ENCODE measurements at places on chromosomes 5 and 9.
A peak's percentile ranks its signal among the peaks of the same experiment; 100 is the strongest.

- DNase-seq, result no peak
Measured at GRCh38 chr5:139058121-139058520, 140.0 kb downstream of the SIL1 start.

DNA sequence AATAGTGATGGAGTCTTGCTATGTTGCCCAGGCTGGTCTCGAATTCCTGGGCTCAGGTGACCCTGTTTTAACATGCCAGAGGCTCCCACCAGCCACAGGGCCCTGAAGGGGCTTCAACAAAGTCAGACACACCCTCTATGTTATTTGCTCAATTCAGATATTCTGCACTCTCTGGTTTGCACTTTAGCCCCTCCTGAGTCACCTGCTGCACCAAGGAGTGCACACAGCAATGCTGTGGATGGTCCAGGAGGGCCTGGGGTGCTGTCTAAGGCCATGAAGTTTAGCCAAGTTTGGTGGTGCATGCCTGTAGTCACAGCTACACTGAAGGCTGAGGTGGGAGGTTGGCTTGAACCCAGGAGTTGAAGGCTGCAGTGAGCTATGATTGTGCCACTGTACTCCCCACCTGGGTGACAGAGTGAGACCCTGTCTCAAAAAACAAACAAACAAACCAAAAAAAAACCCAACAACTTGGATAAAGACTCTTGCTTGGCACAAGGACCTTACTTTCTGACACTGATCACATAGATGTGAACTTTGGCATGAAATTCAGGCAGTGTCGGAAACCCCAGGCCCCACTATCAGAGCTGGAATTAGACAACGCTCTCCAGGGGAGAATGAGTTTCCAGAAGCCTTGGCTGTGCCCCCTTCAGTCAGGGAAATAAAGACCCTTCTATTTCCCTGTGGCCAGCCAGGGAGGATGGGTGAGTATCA is 39.7 kb upstream of the CDKN2AIPNL start:
- DNase-seq, result no peak

GRCh38 chr5:96856371-96856770 is 19.9 kb upstream of the ERAP2 start:
- no peak for DNase-seq

DNA sequence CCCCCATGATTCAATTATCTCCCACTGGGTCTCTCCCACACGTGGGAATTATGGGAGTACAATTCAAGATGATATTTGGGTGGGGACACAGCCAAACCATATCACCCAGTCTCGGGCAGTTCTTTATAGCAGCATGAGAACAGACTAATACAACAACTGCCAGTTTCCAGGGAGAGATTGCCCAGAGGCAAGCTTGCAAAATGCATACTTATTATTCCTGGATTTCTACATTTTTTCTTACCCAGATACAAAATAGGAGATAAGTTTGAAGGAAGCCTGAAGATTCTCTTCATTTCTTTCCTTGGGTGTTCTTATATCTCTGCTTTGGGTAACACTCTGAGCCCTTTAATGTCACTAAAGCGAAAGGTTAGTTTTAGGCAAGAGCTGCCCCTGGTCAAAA is 691.2 kb downstream of the TAF11L14 start:
- DNase-seq, result no peak

- DNase-seq, result no peak
Measured at GRCh38 chr5:143143973-143144372, 259.5 kb downstream of the NR3C1 start.

GRCh38 chr5:174140452-174141020 is 95.0 kb downstream of the NSG2 start:
- no peak for DNase-seq

DNA sequence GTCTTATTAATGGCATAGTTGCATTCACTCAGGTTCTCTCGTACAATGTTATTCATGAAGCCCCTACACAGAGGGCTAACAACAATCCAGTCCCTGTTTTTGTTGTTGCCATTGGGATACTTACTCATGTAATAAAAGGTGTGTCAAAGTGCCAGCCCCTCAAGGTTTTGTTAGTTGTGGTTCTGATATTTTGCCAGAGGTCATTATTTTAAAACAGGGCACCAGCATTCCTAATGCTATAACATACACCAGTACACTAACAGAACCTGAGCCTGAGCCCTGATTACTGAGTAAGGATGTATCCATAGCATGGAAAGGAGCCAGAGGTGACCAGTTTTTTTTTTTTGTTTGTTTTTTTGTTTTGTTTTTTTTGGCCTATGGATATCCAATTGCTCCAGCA is 50.2 kb downstream of the SMC2 start:
- no peak for DNase-seq

- no peak for DNase-seq
Measured at GRCh38 chr9:127664678-127665507, 41.9 kb upstream of the CFAP157 start.

DNA sequence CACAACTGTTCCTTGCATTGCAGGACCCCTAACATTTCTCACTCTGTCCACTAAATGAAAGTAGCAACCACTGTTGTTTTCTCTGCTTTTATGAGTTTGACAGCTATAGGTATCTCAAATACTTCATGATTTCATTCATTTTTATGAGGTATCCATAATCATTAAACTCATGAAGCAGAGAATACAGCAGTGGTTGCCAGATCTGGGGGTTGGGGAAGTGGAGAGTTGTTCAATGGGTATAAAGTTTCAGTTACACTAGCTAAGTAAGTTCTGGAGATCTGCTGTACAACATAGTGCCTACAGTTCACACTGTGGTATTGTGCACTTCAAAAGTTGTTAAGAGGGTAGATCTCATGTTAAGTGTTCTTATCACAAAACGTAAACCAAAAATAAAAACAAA is 23.4 kb upstream of the CAMK4 start:
- DNase-seq, result no peak

DNA sequence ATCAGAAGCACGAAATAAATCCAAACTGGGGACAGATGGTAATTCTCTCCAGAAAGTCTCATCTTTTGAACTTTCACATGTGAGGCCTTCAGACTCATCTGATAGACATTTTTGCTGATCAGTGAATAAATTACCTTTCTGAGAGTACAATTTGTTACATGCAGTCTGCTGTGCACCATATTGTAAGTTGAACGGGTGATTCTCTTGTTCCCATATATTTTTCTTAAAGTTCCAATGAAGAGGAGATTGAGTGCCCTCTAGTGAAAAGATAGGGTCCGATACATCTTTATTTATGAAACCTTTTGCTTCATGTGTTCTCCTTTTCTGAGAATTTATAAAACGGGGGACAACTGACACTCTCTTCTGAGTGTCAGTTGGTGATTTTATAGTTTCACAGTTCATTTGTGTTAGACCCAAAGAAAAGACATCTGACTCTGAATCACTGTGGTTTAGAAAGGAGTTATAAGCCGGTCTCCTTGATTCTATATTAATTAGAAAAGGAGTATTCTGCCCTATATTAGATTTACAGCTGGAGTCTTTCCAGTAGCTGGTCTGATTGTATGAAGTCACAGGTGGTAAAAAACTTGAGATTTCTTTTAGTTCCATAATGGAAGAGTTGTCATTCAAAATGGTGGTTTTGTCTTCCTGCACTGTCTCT is 30.4 kb downstream of the GNG10 start:
- DNase-seq, result no peak

- no peak for DNase-seq
Measured at GRCh38 chr5:158676642-158677469, 422.9 kb downstream of the EBF1 start.

- no peak for DNase-seq
Measured at GRCh38 chr5:34563931-34564709, 92.0 kb upstream of the RAI14 start.

- no peak for DNase-seq
Measured at GRCh38 chr9:15513335-15513734, 2.6 kb upstream of the PSIP1 start.

- no peak for DNase-seq
Measured at GRCh38 chr5:32475334-32476097, 31.0 kb upstream of the ZFR start.

DNA sequence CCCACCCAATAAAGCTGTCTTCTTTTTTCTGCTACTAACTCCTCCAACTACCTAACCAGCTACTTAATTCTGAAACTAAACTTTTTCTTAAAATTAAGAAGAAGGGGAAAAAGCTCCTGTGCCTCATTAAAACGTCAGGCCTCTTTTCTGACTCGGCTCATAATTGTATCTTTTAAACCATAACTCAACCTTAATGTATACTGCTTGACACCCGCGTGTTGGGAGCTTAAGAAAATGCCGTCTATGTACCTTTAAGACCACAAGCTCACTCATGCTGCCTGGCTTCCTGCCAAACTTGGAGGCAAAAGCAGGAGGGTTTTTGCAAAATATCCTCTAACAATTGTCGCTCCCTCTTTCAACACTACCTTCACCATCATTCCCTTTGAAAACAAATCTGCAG is 5.0 kb downstream of the EBF1 start:
- DNase-seq, result peak; percentile 38

GRCh38 chr9:93183131-93183662 is 742 bp upstream of the WNK2 start:
- DNase-seq, result no peak

- DNase-seq, result no peak
Measured at GRCh38 chr9:75134495-75134894, 46.2 kb downstream of the OSTF1 start.

DNA sequence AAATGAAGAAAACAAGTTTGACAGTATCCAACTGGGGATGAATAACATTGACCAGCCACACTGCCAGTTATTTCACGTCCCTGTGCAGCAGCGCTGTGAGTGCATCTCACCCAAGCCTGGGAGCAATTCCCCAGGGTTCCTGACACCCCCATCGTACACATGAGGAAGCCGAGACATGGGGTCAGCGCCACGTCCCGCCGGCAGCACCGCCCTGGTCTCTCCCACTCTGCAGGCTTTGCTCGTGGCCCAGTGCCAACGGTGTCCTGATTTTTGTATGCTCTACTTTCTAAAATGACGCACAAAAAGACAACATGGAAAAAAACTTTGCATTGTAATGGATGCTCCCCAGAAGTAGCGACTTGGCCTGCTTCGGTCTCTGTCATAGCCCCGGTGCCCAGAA is 14.3 kb downstream of the GTF3C5 start:
- DNase-seq, result no peak

GRCh38 chr9:90900130-90900529 is 98.5 kb downstream of the SYK start:
- DNase-seq, result no peak

DNA sequence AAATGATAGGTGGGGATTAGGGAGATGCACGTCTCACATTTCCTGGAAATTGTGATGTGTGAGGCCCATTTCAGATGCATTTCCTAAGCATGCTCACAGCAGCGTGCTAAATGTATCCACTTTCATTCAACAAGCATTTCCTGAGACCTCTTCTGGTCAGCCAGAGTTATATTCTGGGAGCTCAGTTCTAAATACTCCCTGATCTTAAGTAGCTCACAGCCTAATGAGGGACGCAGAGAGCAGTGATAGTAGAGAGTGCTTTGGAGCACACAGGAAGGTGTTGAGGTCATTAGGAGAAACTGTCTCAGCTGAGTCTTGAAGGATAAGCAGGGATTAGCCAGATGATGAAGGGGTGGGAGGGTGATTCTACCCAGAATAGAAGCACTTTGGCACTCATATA is 46.2 kb upstream of the FSD1L start:
- no peak for DNase-seq

- no peak for DNase-seq
Measured at GRCh38 chr5:64018966-64019365, 56.7 kb upstream of the HTR1A start.

DNA sequence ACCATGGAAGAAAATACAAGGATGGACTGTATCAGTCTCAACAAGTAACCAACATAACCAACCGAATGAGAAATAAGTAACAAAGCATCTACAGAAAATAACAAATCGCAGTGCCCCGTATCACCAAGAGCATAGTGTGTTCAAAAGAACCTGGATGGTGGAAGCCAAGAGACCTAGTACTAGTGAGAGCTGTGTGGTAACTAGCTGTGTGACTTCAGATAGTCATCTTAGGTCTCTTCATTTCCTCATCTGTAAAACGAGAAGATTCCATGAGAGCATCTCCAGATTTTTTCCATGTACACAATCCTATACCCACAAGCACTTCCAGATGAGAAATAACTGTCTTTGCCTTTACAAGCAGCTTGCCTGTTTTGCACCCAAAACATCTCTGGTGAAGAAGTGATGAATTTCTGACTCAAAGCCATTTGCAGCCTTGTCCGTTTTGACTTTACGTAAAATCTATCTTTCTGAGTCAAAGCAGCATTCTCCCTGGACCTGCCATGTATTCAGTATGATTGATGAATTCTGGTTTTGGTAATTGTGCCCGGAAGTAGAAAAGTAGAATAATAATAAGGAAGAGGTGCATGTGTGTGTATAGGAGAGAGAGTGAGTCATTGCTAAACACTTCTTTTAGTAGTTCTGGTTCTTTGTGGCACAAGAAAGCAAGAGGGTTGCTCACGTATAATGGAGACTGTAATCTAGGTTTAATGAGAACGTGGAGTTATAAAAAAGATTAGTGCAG is 41.0 kb downstream of the AOPEP start:
- DNase-seq, result no peak

DNA sequence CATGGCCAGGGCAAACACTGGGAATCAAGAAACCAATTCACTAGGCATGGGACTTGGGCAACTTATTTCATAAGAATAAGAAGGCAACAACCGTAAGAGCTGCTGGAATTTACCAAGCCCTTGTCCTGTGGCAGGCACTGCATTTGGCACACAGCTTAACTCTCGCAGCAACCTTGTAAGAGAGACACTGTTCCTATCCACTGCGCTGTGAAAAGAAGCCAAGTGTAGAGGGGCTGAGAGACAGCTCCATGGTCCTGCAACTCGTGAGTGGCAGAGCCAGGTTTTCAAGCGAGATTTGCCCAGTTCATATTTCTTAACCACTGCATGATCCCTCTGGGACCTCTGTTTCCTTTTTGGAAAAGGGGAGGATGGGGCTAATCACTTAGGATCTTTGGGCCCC is 129.3 kb upstream of the STC2 start:
- DNase-seq, result no peak

- DNase-seq, result no peak
Measured at GRCh38 chr5:135073761-135074345, 39.8 kb upstream of the PITX1 start.

GRCh38 chr5:91077623-91078022 is 305.5 kb downstream of the ARRDC3 start:
- no peak for DNase-seq

DNA sequence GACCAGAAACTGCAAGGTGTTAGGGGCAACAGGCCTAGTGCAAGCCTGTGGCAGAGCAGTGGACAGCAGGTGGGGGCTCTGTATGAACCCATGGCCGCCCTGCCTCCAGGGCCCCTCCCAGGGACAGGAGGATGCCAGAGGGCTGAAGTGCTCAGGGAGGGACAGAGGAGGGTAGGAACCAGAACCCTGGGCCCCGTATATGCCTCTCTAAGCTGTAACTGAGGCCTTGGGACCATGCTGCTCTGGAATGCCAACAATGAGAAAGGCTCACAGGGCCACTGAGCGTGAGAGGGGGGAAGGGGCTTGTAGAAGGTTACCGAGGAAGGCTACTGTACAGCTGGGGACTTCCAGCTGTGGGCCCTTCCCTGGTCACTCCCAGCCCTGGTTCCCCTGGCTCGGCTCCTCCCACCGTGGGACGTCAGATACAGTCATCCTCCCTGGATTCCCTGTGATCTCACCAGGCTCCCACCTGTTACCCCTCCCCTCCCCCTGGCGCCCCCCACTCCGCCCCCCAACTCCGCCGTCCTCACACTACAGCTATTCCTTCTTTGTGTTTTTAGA is 21.1 kb downstream of the AQP7 start:
- DNase-seq, result no peak
